ENCODE measurements at places on chromosomes 4 and X.

DNA sequence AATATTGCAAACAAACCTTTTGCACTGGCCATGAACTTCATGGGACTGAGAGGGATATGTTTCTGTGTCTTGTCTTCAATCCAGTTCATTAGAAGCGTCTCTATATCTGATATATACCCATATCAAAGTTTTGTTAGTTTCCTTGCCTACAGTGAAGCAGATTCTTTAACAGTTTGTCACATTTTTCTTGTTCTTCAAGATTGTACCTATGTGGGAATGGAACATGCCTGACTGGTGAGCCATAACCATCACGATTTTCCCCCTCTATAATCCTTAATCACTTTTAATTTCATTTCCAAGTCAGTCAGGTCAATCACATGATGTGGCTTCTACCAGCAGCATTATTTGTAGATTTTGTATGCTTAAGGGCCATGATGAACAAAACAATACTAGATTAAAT, 197.1 kb upstream of the PDE5A start:
- DNase-seq = no peak

- DNase-seq = no peak
Measured at GRCh38 chrX:12360986-12361598, 222.8 kb downstream of the FRMPD4 start.

GRCh38 chrX:46704767-46705386, 54.0 kb downstream of the SLC9A7 start:
- DNase-seq = no peak

- DNase-seq = no peak
Measured at GRCh38 chr4:146522869-146523205, 1.1 kb upstream of the SLC10A7 start.

- DNase-seq = no peak
Measured at GRCh38 chr4:119082661-119083060, 53.0 kb upstream of the MYOZ2 start.

DNA sequence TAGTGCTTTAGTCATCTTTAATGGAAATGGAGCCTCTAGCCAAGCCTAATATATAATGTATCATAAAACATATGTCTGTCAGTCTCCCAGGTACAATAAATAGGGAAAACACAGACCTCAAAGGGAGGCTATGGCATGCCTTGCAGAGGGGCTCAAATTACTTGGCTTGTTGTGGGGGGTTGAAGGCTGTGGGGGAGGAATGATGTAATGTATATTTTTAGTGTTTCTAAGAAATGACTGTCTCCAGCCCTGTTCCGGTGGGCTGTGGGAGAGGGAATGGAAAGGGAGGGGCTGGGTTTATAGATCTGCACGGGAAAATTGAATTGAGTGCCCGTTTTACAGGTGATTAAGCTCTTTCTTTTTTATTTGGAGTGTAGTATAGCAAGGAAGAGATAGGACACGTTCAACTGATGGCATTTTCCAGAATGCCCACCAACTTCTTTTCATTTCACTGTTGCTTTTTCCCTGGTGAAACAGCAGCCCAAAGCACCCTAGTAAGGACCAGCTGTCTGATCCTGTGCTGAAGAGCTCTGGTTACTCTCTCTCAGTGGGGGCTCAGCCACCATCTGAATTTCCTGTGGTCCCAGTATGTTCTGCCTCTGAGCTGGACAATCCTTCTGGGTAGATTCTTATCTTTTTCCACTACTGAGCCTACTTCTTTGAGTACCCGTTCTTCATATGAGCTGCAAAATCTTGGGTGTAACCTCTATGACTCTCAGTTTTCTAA, 220.7 kb upstream of the CASK start:
- DNase-seq = no peak

DNA sequence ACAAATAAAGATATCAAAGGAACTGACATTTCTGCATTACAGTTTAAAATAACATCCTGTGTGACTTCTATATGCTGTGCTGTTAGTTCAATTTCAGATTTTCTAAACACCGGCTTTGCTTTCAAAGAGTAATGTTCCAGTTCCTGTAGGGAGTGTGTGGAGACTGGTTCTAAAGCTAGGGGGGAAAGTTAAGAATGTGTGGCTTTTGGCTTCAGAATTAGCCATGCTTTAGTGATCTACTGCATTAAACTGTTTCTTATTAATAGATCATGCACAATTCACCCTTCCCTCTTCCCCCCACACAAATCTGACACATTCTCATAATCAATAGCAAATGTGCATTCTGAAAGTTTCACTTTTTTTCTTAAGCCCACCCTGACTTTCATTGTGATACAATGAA, 32.0 kb upstream of the DKK2 start:
- DNase-seq = no peak

GRCh38 chr4:57184378-57185029, 74.3 kb upstream of the IGFBP7 start:
- no peak for DNase-seq

- DNase-seq = no peak
Measured at GRCh38 chr4:68617003-68617698, 41.0 kb upstream of the UGT2B17 start.

DNA sequence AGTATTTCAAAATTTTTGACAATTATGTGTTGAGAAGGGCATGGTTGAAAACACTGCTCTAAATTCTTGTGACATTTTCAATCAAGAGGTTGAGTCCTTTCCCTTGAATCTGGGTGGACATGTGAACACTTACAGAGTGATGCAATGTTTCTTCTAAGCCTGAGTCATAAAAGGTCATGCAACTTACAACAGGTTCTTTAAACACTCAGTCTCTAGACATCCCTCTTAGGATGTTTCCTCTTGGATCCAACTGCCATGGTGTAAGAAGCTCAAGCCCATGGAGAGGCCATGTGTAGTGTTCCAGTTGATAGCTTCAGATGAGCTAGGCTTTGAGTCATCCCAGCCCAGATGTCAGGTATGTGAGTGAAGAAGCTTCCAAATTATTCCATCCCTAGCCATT, 232.2 kb upstream of the MAOA start:
- DNase-seq = no peak

- no peak for DNase-seq
Measured at GRCh38 chr4:58093352-58093751, 983.2 kb upstream of the IGFBP7 start.

DNA sequence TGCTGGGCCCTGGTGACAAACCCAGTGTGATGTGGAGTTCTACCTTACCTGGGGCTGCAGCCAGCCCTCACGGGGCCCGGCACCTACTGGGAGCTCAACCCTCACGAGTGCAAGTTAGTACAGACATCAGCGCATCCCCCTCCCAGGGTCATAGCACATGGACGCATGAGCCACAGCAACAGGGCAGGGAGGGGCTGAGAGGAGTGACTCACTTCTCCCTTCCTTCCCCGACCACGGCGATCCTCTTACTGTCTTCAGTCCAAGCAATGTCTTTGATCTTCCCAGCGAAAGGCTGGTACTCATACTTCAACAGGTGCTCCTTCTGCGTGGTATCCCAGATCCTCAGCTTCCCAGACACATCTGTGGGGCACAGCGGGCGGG, 17.8 kb downstream of the WDR1 start:
- no peak for DNase-seq

- DNase-seq = no peak
Measured at GRCh38 chr4:109022961-109023360, 260.1 kb upstream of the ETNPPL start.

GRCh38 chrX:40300286-40300890, 202.6 kb upstream of the BCOR start:
- DNase-seq = no peak

DNA sequence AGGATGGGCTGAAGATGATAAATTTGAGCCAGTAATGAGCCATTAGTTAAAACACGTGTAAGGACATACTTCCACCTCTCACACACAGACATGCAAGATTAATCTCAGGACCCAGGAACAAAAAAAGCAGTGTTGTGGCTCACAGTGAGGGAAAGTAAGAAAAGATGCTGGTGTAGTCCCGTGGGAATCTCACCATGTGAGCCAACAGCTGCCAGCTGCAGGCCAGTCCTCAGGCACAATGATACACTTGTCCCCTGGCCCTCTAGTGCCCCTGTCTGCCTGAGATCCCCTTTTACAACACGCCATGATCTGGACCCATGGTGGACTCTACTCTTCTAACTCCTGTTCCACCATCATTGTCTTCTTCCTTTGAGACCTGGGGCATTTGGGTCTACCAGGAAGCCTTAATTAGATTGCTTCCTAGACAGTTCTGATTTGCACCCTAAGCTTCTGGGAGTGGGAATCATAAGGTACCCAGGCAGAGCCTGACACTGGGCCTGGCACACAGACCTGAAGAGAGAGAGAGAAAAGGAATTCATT, 194.7 kb downstream of the STIM2 start:
- no peak for DNase-seq

GRCh38 chr4:153523164-153523796, 57.1 kb downstream of the TMEM131L start:
- no peak for DNase-seq

GRCh38 chrX:119008110-119008744, 33.8 kb downstream of the LONRF3 start:
- no peak for DNase-seq

DNA sequence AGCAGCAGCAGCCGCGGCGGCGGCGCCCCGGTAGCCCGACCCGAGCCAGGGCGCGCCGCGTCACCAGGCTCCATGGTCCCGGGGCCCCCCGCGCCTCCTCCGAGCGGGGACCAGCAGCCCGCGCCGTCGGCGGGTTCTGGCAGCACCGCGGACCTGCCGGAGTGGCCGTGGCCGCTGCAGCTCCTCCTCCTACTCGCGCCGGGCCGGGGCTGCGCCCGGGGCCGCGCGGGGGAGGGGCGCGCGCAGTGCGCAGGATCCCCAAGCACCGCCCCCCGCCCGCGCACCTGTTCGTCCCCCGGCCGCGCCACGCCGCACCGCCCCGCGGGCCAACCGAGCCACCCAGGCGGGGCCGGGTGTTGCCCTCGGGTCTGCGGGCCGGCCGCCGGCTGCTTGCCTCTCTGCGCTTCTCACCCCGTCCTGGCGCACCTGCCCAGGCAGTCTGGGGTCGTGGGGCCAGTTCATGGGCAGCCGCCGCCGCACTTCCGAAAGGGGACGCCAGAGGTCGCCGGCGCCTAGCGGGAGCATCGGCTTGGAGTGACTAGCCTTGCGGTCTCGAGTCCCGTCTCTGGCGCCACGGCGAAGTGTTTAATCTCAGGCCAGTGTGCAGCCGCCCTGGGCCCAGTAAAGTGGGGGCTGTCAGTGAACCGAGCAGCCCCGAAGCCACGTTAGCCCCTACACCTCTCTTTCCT, at the start of gene SLC9A7:
Gene SLC9A7 (minus strand): TSS at position 163 of the 689 bp plus-strand sequence. CDS start 89 bp downstream, at position 74.
- peak; percentile 68 for DNase-seq

DNA sequence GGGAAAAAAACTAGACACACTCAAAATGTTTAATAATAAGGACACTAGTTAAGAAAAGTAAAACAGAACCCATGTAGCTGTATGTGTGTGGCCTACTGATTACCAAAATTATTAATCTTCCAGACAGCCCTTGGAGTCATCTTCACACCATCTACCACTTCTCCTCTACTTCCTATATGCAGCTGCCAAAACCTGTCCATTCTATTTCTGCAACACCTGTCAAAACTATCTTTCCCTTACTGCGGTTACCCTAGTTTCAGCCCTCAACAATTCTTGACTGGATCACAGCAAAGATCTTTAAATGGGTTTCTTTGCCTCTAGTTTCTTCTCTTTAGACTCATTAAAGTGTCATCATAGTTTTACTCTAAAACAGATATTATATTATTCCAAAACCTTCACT, 72.6 kb downstream of the GPR82 start:
- no peak for DNase-seq

- DNase-seq = no peak
Measured at GRCh38 chrX:106284431-106285025, 116.4 kb downstream of the PWWP3B start.

- DNase-seq = no peak
Measured at GRCh38 chrX:133461231-133461630, 45.9 kb upstream of the GPC4 start.

GRCh38 chr4:168218645-168219044, 99.9 kb downstream of the DDX60 start:
- DNase-seq = no peak

DNA sequence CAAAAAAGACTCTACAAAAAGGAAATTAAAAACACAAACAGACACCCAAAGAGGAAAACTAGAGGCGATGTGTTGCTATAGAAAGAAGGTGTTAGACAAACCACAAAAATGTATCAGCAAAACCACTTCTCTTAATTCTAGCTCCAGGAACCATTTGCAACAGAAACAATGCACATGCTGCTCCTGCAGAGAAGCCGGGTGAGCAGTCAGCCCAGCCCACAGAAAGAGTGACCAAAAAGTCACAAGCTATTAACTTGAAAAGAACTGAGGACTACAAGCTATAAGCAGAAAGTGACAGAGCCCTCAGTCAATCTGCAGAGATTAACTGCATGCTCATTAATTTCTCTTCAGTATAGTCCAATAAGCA, 96.2 kb upstream of the KLHL13 start:
- no peak for DNase-seq

DNA sequence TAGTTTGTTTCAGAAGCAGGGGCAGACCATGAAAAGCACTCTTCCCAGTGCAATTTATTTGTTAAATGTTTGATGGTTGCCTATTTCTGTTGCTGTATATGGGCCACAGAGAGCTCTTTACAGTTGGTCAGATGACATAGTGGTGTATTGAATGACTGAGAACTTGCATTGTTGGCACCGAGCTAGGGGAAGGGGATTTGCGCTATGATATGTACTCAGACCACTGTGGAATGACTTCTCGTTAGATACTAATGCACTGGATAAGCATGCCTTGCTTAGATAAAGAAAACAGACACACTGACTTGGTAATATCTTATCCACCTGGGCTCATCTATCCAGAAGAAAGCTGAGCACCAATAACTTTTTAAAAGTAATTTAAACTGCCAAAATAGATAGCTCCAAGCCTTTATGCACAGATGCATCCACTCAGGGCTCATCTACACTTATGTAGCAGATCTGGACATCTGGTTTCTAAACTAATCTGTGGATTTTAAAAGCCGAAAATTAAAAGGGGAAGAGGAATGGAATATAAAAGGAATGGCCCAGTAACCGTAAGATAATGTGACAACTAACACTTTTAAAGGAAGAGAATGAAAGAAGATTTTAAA, 132.7 kb downstream of the GATB start:
- no peak for DNase-seq

- peak; percentile 68 for DNase-seq
Measured at GRCh38 chrX:71111141-71111843, at the start of gene IL2RG. TSS of gene IL2RG (minus strand) at chrX:71111577. CDS start at chrX:71111539, 38 bp downstream.

DNA sequence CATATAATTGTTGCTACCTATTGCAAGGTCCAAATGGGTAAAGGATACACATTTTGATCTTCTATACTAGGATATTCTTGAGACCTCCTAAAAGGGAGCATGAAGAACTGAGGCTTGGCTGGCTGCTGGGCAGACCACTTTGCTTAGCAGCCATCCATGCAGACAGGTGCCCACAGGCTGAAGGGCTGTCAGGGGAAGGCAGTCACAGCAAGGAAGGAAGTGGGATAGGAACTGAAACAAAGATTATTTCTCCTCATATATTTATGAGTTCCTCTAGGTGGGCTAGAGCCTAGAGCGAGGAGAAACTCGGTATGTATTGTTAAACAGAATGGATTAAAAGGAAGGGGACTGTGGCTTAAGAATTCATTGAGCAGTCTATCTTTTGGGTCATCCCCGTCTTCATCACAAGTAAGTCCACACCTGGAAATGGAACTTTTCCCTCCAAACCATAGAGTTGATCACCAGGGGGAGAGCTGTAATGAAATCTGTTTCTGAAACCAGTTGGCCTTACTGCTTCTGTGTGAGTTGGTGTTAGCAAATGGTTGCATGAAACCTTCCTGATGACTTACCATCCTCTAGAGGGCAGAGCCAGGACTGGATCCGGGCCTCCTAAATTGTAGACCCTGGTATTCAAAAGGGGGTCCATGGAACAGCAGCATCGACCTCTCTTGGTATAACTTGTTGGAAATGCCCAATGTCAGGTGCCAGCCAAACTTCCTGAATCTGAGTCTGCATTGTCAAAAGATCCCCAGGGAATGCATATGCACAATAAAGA, 42.3 kb downstream of the AFF2 start:
- DNase-seq = no peak

Measured in activated T-helper 9 cell treated with anti-CD3 and anti-CD28 coated beads, Interleukin-2, amount 50 U/mL, for 16 hours (primary cell).